ENCODE measurements at places on chromosomes 6 and 20. TPM values are rescaled to one million over a fixed set of nuclear protein-coding genes. Genes with fewer than 3 reads are reported as not detected.

The TGIF2 gene
- polyA plus RNA-seq, result 42.7 TPM

The ASIP gene
- polyA plus RNA-seq, result not detected

The DSE gene
- 46.3 TPM for polyA plus RNA-seq

The PPP1R16B gene
- 7.1 TPM for polyA plus RNA-seq

The PRND gene
- polyA plus RNA-seq, result 18.4 TPM

The SLC22A1 gene
- polyA plus RNA-seq, result 0.24 TPM

The GMPR gene
- 3.8 TPM for polyA plus RNA-seq

The ABHD16B gene
- polyA plus RNA-seq, result not detected

The TRIM15 gene
- not detected for polyA plus RNA-seq

The PARD6B gene
- 8.3 TPM for polyA plus RNA-seq

The SRSF12 gene
- 10.3 TPM for polyA plus RNA-seq

The PSMG4 gene
- polyA plus RNA-seq, result 23.9 TPM

The CSNK2A1 gene
- polyA plus RNA-seq, result 131 TPM

The GNRH2 gene
- polyA plus RNA-seq, result 0.66 TPM
